SHP77 (cell line): ENCODE measurements at places on chromosomes 16 and 17.

GRCh38 chr16:23072769-23073549, 76.3 kb downstream of the USP31 start:
- DNase-seq: no peak

GRCh38 chr17:72658675-72659074, 433.8 kb downstream of the SLC39A11 start:
- no peak for DNase-seq

GRCh38 chr16:51971184-51971583, 575.8 kb downstream of the TOX3 start:
- peak; percentile 26 for DNase-seq

DNA sequence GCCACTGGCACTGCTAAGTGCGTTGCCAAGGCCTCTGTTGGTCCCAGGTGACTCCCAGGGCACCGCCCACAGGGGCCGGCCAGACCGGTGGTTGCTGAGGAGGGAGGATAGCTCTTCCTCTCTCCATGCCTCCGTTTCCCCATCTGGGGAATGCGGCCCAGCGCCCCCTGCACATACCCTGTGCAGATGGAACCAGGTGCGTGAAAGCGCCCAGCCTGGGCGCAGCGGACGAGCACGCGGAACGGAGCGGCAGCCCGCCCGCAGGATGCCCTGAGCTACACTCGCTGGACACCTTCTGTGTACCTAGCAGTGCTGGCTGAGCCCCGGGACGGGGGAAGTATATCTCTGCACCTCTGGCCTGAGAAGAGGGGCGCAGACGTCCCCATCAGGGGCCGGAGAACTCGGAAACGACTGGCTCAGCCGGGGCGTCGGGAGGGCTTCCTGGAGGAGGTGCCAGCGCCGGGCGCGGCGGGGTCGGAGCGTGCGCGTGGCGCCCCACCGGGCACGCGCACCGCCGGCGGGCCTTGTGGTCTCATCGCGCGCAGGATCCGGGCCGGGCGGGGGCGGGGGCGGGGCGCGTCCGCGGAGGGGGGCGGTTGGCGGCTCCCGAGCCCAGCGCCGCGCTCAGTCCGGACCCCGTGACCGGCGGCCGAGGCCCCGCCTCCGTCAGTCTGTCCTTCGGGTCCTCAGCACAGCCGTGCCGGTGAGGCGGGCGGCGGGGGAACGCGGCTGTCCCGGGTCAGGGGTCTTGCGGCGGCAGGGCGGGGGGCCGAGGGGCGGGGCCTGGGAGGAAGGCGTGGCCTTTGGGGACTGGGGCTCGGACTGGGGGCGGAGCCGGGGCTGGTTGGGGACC, at the start of the genes CCDC78 and HAGHL:
Gene CCDC78, minus strand, starts transcription at position 6 of the 853 bp plus-strand sequence. CDS start 76 bp downstream, outside the sequence.
Gene HAGHL, plus strand, starts transcription at position 669 of the 853 bp plus-strand sequence. CDS start 404 bp downstream, outside the sequence.
- no peak for DNase-seq

DNA sequence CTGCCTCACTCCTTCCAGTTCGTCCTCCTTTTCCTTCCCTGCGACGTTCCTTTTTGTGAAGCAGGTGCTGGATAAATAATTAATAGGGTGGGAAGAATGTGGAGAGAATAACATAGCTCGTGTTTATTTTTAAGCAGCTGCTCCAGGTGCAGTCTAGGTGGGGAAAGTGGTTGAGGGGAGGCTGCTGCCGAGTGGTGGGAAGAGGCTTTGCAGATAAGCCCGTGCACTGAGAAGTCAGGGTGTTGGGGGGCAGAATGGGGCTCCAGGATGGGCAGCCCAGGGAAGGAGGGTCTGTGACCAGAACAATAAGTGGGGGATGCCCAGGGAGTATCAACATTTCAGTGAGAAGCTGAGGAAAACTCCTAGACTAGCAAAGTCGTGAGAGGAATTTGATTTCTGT, 300.5 kb downstream of the CPPED1 start:
- DNase-seq: peak; percentile 56

DNA sequence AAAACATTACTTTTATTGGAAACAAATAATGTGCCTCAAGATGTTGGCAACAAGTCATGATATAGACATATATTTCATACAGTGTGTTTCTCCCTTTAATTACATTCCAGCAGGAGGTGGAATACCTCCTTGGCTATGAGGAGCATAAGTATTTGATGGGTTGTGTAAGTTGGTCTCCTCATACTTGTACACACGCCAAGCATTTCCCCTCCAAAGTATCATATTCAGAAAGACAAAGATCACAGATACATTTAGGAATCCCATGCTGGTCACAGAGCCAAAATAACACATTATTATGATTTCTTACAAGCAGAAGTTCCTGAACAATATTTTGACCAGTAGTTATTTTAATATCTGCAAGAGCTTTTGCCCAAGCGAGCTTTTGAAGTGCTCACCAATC, 57.8 kb downstream of the WSB1 start:
- no peak for DNase-seq

- DNase-seq: no peak
Measured at GRCh38 chr17:82917699-82918345, 78.0 kb upstream of the ZNF750 start.

- DNase-seq: peak; percentile 46
Measured at GRCh38 chr17:73189417-73190099, 3.3 kb upstream of the COG1 start.

DNA sequence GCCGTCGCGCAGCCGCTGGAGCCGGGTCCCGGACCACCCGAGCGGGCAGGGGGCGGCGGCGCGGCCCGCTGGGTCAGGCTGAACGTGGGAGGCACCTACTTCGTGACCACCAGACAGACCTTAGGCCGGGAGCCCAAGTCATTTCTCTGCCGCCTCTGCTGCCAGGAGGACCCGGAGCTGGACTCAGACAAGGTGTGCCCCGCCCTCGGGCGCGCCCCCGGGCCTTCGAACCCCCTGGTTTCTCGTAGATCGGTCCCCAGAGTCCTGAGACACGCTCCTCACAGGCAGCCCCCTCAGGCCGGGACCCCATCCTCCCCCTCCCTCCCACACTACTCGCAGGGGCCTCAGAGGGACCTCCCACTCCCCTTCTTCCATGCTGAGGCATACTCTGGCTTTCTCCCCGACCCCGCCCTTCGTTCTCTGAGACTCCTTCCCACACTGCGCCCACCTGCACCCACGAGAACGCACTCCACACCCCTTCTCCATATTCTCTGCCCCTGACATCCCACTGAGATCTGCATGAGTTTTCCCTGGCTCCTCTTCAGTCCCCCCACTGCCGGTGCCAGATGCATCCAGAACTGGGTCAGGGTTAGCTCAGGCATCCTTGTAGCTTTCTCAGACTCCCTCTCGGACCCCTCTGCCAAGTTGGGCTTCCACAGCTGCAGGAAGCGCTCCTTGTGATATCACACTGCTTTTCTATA, 523 bp downstream of the KCTD2 start:
- DNase-seq: no peak
